ENCODE measurements at places on chromosomes 6 and 20. TPM values are rescaled to one million over a fixed set of nuclear protein-coding genes. Genes with fewer than 3 reads are reported as not detected.

Gene SPACA1
- total RNA-seq = not detected

Gene SYCP2
- total RNA-seq = 0.88 TPM

Gene TGM3
- total RNA-seq = 0.31 TPM

Gene ME1
- 2.0 TPM for total RNA-seq

Gene TBC1D32
- 18.9 TPM for total RNA-seq

Gene NKAIN2
- 0.45 TPM for total RNA-seq

Gene PSMB1
- total RNA-seq = 420 TPM

Gene SF3B5
- total RNA-seq = 99.0 TPM

Gene KIF25
- total RNA-seq = 1.2 TPM

Gene OR2B6
- not detected for total RNA-seq

DNA sequence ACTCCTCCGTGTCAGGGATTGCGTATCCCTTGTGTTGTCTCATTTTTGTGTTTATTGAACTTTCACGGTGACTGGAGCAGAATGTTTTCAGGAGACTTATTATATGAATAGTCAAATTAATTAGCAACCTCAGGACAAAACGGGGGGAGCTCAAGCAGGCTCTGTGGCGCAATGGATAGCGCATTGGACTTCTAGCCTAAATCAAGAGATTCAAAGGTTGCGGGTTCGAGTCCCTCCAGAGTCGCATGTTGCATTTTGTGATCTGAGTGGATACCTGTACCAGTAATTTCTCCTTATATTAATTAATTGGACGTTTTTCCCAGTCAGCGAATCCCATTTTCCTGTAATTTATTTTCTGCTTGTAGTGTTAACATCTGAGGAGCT lies 89.1 kb upstream of the ZNF184 start:
- no peak overlapping the region for H3K4me3 ChIP-seq
- H3K27me3 ChIP-seq = peaks cover 37% of the 10 kb centered on the region
- no peaks in the 10 kb centered on the region for H3K4me1 ChIP-seq
- H3K36me3 ChIP-seq = no peaks in the 10 kb centered on the region
- DNase-seq = no peak
- H3K27ac ChIP-seq = no peak overlapping the region

DNA sequence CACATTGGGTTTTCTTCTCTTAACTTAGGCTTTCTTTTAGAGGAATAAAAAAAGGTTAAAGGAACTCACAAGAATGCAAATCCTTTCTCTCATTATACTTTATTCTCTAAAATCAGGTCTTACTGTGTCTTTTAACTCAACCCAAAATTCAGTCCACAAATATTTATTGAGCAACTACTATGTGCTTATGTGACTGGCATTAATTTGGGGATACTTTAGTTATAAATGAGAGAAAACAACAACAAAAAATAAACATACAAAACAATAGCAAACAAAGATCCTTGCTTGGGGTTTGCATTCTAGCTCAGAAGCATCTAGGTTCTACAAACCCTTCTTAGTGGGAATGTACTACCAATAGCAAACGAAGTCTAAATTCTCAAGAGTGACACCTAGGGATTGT lies 266.2 kb downstream of the UTRN start:
- DNase-seq = no peak
- H3K27me3 ChIP-seq = no peaks in the 10 kb centered on the region
- no peaks in the 10 kb centered on the region for H3K36me3 ChIP-seq

DNA sequence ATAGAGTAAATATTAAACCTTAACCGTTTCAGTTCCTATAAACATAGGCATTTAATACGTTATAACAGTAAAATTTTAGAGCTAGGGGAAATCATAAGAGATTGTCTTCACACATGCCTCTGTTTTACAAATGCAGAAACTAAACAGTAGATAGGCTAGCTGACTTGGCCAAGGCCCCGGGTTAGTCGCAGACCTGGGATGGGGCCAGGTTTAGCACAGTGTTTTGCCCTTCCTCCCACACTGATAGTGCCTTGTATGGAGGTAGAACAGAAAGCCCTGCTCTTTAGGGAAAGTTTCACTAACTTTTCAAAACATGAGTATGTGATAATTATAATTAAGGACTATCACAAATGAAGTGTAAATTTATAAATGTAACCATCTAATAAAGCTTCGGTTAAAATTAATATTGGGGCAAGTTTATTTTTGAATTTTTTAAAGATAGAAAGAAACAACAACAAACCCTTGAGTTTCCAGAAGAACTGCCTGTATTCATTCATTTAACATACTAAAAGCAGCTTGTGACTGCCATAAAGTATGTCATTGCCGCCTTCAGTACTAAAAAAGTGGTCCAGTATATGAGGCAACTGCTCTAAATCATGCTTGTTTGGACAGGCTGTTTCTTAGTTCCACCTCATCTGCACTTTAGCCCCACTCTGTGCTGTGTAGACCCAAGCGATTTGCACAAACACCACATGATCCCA lies 62.5 kb upstream of the LOC128125822 start:
- DNase-seq = no peak
- no peaks in the 10 kb centered on the region for H3K27me3 ChIP-seq
- H3K27ac ChIP-seq = no peak overlapping the region
- H3K4me1 ChIP-seq = no peaks in the 10 kb centered on the region
- H3K4me3 ChIP-seq = no peak overlapping the region

- no peak overlapping the region for H3K4me3 ChIP-seq
- H3K4me1 ChIP-seq = no peaks in the 10 kb centered on the region
- peaks cover 35% of the 10 kb centered on the region for H3K27me3 ChIP-seq
- no peak for DNase-seq
- H3K36me3 ChIP-seq = no peaks in the 10 kb centered on the region
Measured at GRCh38 chr6:29992807-29993206, 50.5 kb downstream of the HLA-A start.

GRCh38 chr6:149896491-149896890 lies 1.4 kb downstream of the RAET1E start:
- no peaks in the 10 kb centered on the region for H3K36me3 ChIP-seq
- DNase-seq = no peak
- no peak overlapping the region for H3K4me3 ChIP-seq
- H3K27ac ChIP-seq = no peak overlapping the region

- peaks cover 8% of the 10 kb centered on the region for H3K27me3 ChIP-seq
- peaks cover 21% of the 10 kb centered on the region for H3K4me1 ChIP-seq
- H3K4me3 ChIP-seq = no peak overlapping the region
- DNase-seq = no peak
Measured at GRCh38 chr6:3022765-3023662, 23.3 kb downstream of the NQO2 start.

- peaks cover 38% of the 10 kb centered on the region for H3K4me1 ChIP-seq
- no peak overlapping the region for H3K4me3 ChIP-seq
- no peak overlapping the region for H3K27ac ChIP-seq
- DNase-seq = no peak
- H3K27me3 ChIP-seq = no peaks in the 10 kb centered on the region
Measured at GRCh38 chr6:25447570-25447929, 168.4 kb downstream of the CARMIL1 start.

- no peaks in the 10 kb centered on the region for H3K27me3 ChIP-seq
- H3K36me3 ChIP-seq = no peaks in the 10 kb centered on the region
- DNase-seq = no peak
- H3K4me3 ChIP-seq = no peak overlapping the region
Measured at GRCh38 chr6:4698901-4699659, 77.1 kb upstream of the CDYL start.

DNA sequence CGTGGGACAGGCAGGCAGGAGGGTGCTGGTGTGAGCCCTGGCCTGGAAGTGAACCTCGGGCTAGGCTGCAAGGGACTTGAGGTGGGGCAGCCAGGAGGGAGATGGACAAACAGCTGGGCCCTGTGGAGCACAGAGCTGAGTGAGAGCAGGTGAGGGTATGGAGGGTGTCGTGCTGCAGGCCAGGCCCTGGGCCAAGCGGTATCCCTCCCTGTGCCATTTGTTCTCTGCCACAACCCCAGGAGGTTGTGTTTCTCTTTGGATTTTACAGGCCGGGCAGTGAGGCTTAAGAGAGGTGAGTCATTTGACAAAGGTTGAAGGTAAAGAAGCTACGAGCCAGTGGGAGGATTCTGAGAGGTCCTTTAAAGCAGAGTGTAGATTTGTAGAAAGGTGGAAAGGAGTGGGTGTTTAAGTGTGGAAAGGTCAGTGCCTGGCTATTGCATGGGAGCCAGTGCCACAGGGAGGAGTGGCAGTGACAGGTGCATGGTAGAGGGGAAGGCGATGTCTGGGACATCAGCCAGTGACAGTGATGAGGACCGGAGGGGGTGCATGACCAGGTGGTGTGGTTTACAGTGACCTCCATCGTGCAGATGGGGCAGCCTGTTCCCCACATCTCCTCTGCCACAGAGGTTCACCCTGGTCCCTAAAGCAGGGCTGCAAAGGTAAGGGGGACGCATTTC lies 39.8 kb downstream of the GMPR start:
- peaks cover 6% of the 10 kb centered on the region for H3K4me1 ChIP-seq
- H3K27me3 ChIP-seq = no peaks in the 10 kb centered on the region
- H3K27ac ChIP-seq = no peak overlapping the region
- DNase-seq = no peak
- no peaks in the 10 kb centered on the region for H3K36me3 ChIP-seq

GRCh38 chr20:45080867-45081624 lies 19.9 kb downstream of the KCNS1 start:
- no peaks in the 10 kb centered on the region for H3K4me1 ChIP-seq
- H3K36me3 ChIP-seq = no peaks in the 10 kb centered on the region
- DNase-seq = no peak
- H3K27me3 ChIP-seq = no peaks in the 10 kb centered on the region

GRCh38 chr20:10282979-10283456 lies 64.4 kb downstream of the SNAP25 start:
- no peaks in the 10 kb centered on the region for H3K36me3 ChIP-seq
- H3K4me3 ChIP-seq = no peak overlapping the region
- no peaks in the 10 kb centered on the region for H3K27me3 ChIP-seq
- no peak for DNase-seq
- no peak overlapping the region for H3K27ac ChIP-seq

DNA sequence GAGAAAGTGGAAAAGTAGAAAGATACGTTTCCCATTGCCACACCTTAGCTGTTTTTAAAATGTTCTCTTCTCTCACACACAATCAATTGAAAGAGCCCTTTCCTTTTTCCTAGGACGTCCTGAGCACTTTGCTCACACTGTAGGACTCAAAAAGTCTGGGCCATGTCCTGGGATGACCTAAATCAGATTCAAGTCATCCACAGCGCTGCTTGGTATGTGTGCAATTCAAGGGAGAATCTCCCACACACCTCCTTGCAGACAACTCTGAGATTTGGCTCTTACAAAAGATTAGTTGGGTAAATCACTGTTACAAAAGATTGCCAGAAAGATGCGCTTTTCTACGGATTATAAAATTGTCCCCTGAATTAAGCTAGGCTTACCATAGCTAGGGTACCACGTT lies 130.1 kb downstream of the RNASET2 start:
- H3K27ac ChIP-seq = no peak overlapping the region
- no peaks in the 10 kb centered on the region for H3K27me3 ChIP-seq
- H3K4me3 ChIP-seq = no peak overlapping the region
- DNase-seq = no peak
- H3K36me3 ChIP-seq = no peaks in the 10 kb centered on the region

- H3K27me3 ChIP-seq = no peaks in the 10 kb centered on the region
- H3K4me1 ChIP-seq = peaks cover 26% of the 10 kb centered on the region
- peak overlapping the region; percentile 89 for H3K27ac ChIP-seq
- peak overlapping the region; percentile 84 for H3K4me3 ChIP-seq
Measured at GRCh38 chr6:52284131-52284459, 447 bp downstream of the MCM3 start.

- H3K4me3 ChIP-seq = peak within 1 kb of the TSS; percentile 55
- H3K27ac ChIP-seq = no peak within 1 kb of the TSS
- peak; percentile 75 for DNase-seq
Measured at GRCh38 chr6:29723262-29723665, at the start of gene HLA-F. Gene HLA-F, plus strand, starts transcription at chr6:29723434. Its CDS starts 30 bp downstream, at chr6:29723464.

DNA sequence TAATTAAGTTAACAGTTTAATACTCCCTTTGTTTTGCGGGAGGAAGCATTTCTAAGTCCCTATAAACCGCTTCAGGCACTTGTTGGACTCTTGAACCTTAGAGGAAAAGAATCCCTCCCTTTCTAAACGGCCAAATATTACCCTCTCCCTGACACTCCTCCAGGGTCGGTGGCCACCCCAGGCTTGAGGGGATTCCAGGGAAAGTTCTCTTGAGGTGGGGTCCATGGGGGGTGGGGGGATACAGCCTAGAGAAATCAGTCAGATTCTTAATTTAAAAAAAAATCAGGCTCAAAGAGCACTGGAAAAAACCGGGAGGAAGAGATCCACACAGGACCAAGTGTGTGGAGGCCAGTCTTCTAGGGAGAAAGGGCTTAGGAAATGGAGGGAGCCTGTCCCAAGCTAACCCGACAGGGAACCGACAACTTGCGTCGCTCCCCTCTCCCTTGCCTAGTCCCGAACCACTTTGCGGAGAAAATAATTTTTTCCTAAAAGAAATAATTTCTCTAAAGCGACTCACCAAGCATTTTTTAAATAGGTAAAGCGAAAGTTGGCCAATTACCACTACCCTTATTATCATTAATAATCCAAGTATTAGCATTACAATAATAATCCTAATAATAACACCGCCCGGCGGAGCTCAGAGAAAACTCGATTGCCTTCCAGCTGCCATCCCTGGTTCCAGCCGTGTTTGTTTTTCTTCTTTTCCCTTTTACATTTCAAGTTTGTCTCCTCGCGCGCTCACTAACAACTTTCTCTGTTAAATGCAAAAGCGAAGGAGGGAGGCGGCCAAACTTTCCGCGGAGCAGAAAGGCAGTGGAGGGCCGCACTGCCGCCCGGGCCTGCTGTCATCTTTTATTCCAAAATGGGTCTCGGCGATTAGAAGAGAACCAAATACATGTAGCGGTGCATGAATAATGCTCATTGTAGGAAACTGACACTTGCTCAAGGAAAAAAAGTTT lies 4.8 kb downstream of the NR2E1 start:
- H3K4me3 ChIP-seq = peak overlapping the region; percentile 30
- H3K27me3 ChIP-seq = peaks cover 100% of the 10 kb centered on the region
- peaks cover 57% of the 10 kb centered on the region for H3K4me1 ChIP-seq
- DNase-seq = peak; percentile 43

- no peaks in the 10 kb centered on the region for H3K27me3 ChIP-seq
- H3K27ac ChIP-seq = no peak overlapping the region
- no peak overlapping the region for H3K4me3 ChIP-seq
Measured at GRCh38 chr20:32528905-32529670, 56.0 kb downstream of the NOL4L start.

GRCh38 chr20:58478141-58478805 lies 36.9 kb downstream of the APCDD1L start:
- peaks cover 7% of the 10 kb centered on the region for H3K4me1 ChIP-seq
- H3K27ac ChIP-seq = no peak overlapping the region
- no peaks in the 10 kb centered on the region for H3K36me3 ChIP-seq

DNA sequence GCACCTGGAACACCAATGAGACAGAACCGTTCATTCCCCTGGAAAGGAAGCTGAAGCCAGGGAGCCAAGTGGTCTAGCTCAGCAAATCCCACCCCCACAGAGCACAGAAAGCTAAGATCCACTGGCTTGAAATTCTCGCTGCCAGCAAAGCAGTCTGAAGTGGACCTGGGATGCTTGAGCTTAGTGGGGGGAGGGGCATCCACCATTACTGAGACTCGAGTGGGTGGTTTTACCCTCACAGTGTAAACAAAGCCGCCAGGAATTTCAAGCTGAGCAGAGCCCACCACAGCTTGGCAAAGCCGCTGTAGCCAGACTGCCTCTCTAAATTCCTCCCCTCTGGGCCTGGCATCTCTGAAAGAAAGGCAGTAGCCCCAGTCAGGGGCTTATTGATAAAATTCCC lies 53.1 kb downstream of the KIF16B start:
- no peak overlapping the region for H3K27ac ChIP-seq
- no peaks in the 10 kb centered on the region for H3K36me3 ChIP-seq
- DNase-seq = peak; percentile 50
- H3K4me1 ChIP-seq = peaks cover 9% of the 10 kb centered on the region
- H3K27me3 ChIP-seq = no peaks in the 10 kb centered on the region
- no peak overlapping the region for H3K4me3 ChIP-seq

- peaks cover 56% of the 10 kb centered on the region for H3K4me1 ChIP-seq
- no peak overlapping the region for H3K27ac ChIP-seq
- no peak for DNase-seq
- H3K36me3 ChIP-seq = no peaks in the 10 kb centered on the region
Measured at GRCh38 chr20:20211988-20212518, 155.9 kb upstream of the INSM1 start.

Data from neural progenitor cell (in vitro differentiated cells).